ENCODE measurements at places on chromosomes 3 and 15.
A peak's percentile ranks its signal among the peaks of the same experiment; 100 is the strongest.

DNA sequence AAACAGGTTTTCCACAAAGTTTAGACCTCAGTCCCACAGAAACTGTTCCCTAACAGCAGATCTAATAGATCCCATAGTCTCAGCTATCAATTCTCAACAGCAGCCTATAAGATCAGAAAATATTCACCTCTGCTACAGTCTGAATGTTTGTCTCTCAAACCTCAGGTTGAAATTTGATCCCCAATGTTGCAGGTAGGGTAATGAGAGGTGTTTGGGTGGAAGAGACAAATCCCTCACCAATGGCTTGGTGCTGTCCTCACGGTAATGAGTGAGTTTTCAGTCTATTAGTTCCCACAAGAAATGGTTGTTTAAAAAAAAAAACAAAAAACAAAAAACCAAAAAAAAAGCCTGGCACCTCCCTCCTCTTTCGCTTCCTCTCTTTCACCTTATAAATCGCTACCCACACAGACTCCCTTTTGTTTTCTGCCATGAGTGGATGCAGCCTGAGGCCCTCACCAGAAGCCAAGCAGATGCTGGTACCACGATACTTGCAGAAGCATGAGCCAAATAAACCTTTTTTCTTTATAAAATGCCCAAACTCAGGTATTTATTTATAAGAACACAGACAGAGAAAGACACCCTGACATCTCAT, 14.2 kb downstream of the ZNF280D start:
- DNase-seq: no peak

GRCh38 chr3:17850448-17850847, 108.0 kb upstream of the TBC1D5 start:
- DNase-seq: peak; percentile 26

DNA sequence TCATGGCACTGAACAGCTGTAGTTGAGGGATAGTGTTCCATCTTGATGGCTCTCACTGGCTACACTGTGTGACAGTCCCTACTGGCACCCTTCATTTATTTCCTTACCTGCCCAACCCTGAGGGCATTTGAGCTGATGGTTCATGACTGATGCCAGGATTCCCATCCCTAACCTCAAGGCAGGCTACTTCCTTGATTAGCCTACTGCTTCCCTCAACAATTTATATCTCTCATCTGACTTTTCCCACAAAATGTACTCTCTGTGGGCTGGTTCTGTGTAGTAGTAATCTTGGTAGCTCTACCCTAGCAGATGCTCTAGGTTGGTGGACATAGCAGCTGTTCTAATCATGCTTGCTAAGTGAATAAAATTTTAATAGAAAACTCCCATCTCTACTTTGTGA, 106.0 kb downstream of the THRB start:
- no peak for DNase-seq

GRCh38 chr3:179156775-179157174, 8.6 kb downstream of the PIK3CA start:
- no peak for DNase-seq

- DNase-seq: no peak
Observed at GRCh38 chr3:54536450-54536849, 391.4 kb downstream of the LRTM1 start.

DNA sequence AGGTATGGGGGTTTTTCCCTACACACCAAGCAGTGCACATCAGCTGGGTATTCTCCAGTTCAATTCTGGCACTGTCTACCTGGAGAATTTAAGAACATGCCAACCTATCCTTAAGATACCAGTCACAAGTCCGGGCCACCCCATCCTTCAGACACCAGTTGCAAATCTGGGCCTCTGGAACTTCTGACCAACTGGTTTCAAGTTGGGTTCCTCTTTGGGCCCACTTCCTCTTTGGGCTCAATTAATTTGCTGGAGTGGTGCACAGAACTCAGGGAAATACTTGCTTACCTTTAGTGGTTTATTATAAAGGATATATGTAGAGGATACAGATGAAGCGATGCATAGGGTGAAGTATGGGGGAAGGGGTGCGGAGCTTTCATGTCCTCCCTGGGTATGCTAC, 25.3 kb downstream of the GLCE start:
- no peak for DNase-seq

DNA sequence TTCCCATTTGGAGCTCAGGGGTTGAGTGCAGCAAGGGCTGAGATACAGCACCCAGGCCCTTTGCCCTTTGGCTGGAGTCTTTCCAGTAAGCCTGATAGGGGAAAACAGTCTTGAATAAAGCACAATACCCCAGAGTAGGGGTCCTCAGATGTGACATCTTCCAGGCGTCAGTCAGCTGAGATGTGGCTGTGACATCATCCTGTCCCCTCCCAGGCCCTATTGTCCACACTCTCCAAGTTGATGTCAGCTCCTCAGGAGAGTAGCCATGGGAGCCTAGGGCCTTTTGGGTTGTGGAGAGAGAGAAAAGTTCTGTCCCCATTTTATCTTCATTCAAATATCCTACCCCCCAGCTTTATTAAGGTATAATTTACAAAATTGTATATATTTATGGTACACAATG, 92.5 kb downstream of the CACNA2D3 start:
- no peak for DNase-seq

GRCh38 chr3:28081533-28081947, 159.9 kb upstream of the CMC1 start:
- DNase-seq: no peak

DNA sequence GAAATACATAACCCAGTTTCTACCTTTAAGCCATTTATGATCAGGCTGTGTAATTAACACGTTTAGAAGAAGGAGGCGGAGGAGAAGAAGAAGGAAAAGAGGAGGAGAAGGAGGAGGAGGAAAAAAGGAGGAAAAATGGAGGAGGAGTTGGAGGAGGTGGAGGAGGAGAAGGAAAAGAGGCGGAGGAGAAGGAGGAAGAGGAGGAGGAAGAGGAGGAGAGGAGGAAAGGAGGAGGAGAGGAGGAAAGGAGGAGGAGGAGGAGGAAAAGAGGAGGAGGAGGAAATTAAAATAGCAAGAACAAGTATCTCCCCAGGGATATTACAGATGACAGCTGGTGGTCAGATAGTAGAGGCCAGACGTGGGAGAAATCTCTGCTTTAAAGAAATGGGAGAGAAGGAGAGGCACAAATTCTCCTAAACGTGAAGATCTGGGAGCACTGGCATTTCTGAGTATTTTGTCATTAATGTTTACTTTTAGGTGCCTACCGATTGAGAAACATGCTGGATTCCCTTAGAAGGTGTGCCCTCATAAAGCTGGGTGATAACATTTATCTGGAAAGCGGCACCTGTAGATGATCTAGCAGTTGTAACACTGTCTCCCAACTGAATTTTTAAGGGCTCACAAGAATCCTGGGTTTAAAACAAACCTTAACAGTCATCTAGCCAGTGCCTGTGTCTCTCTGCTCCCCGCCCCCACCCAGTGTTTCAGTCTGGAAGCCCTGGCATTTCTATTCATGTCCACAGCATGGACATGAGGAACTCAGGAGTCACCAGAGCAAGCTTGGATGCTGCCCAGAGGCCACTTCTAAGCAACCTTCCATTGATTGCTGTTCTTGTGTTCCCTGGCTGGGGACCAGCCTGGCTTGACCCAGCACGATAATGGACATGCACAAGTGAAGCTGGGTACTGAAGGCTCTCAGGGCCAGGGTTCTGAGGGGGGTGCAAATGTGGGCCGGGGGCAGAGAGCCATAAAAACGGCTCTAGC, 75.2 kb downstream of the CHRNA7 start:
- no peak for DNase-seq

- no peak for DNase-seq
Observed at GRCh38 chr3:4525560-4526223, 32.5 kb downstream of the ITPR1 start.

GRCh38 chr3:8324747-8325146, 176.9 kb upstream of the LMCD1 start:
- DNase-seq: peak; percentile 32

DNA sequence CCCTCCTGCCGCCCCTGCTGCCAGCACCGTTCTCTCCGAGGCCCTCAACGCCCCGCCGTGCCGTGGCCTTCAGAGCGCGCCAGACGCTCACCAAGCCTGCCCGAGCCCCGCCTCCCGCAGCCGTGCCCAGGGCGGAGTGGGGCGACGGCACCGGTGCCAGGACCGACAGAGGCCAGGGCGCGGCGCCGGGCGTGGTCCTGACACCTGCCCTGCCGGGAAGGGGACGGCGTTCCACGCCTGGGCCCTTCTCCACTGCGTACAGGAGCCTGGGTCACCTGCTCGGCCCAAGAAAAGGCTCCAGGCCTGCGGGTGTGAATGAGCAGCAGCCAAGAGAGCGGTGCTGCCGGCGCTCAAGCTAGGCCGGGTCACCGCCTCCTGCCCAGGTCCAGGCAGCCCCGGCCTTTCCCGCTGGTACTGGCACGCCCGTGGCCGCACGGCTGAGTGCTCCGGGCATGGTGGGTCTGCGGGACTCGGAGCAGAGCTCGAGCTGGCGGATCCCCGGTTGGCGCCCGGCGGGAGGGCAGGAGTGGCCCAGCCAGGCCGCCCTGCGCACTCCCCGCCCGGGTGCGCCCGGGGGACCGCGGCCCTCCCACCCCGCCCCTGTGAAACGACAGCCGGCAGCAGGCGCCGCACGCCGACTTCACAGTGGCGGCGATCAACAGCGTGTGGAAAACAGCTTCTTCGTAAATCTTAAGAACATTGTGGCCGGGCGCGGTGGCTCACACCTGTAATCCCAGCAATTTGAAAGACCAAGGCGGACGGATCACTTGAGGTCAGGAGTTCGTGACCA, 4.2 kb downstream of the OCA2 start:
- no peak for DNase-seq

DNA sequence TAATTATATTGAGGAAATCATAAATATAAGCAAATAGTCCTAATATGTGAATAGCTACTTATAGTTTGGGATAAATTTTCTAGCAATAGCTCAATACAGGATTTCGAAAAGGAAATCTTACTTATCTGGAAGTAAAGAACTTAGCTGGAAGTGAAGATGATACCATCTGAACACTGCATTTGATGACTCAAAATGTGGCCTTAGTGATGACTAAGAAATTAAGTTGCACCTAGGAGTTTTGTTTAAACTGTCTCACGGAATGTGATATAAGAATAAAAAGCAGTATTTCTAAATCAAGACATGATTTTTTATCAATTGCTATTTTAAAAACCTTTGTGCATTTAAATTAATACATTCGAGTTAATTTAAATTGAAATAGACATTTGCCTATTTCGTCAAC, 91.2 kb downstream of the EOMES start:
- peak; percentile 31 for DNase-seq

DNA sequence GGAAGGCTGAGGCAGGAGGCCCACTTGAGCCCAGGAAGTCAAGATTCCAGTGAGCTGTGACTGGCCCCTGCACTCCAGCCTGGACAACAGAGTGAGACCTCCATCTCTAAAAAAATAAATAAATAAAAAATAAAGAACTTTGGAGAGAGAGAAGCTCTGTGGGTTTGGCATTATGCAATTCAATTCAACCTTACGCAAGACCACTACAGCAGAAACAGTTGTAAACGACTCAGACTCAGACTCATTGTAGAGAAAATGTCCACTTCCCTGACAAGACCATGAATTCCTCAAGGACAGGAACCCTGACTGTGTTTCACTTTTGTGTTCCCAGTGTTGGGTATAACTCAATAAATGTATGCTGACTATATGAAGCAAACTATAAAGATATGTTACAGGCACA, 90.3 kb upstream of the C3orf80 start:
- peak; percentile 76 for DNase-seq

DNA sequence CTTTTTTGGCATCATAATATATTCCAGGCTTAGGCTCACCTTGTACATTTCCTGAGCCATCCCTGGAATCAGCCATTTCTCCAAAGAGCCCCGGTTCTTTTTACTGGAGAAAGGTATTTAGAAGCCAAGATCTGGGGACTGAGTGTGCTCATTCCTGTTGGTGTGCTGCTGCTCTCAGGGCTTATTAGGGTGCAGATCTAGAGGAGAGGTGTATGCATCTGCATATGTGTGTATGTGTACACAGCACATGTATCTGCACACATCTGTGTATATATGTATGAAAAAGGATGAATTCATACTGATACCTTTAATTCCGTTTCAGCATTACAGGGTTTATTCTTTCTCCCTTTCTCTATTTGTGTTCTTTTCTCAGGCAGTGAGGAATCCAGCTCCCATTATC, 162.1 kb upstream of the BHLHE40 start:
- DNase-seq: no peak

- DNase-seq: no peak
Observed at GRCh38 chr3:197686899-197687298, 49.8 kb downstream of the RUBCN start.

DNA sequence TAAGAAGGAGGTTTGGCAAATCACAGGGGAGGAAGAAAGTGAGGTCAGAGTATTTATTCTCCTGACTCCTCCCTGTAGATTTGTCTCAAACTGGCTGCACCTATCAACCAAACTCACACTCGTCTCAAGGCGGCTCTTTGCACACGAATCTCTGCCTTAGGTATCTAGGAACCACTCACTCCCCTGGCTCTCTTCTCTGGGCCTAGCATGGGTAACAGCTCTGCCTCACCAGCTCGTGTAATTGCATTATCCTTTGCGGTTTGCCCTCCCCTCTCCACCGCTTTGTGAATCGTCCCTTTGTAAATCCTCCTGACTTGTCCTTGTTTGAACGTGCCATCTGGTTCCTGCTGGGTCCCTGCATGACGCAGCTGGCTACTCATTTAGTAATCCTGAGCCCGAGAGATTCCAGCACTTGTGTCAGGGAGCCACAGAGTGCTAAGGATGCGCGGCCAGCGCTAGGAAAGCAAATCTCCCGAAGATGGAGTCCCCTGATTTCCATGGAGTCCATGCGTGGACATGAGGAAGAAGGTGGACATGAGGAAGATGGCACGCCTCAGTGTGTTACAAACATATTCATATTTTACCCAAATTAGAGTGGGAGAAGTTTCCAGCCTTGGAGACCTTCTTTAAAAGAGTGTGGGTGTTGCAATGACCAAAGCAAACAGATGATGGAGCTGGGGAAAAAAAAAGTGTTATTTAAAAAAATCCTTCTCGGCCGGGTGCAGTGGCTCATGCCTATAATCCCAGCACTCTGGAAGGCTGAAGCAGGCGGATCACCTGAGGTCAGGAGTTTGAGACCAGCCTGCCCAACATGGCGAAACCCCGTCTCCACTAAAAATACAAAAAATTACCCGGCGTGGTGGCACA, 26.7 kb downstream of the NRROS start:
- peak; percentile 74 for DNase-seq

GRCh38 chr15:94086341-94086740, 145.0 kb upstream of the MCTP2 start:
- DNase-seq: peak; percentile 31

GRCh38 chr15:43463507-43463906, 29.4 kb downstream of the TP53BP1 start:
- DNase-seq: no peak
